ENCODE measurements at places on chromosomes 5 and 9. TPM values are rescaled to one million over a fixed set of nuclear protein-coding genes. Genes with fewer than 3 reads are reported as not detected.

DNA sequence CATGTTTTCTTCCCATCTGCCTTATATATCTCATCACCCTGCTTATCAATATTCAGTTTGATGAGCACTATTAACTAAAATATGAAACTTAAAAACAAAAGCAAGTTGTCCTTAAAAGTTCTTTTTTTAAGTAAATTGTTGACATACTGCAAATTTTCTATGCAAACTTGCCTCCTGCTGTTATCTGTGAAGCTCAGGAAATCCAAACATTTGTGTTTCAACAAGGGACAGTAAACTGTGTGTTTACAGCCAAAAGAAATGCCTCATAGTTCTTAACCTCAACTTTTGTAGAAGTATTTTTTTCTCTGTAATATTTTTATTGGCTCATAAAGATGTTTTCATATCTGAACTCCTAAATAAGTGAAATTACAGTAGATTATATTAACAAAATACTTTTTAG, 7.7 kb upstream of the TTC23L start:
- DNase-seq: no peak

The RGS7BP gene
- not detected for polyA plus RNA-seq

GRCh38 chr5:54476682-54477081, 21.2 kb downstream of the HSPB3 start:
- no peak for DNase-seq

The BTNL9 gene
- not detected for polyA plus RNA-seq

DNA sequence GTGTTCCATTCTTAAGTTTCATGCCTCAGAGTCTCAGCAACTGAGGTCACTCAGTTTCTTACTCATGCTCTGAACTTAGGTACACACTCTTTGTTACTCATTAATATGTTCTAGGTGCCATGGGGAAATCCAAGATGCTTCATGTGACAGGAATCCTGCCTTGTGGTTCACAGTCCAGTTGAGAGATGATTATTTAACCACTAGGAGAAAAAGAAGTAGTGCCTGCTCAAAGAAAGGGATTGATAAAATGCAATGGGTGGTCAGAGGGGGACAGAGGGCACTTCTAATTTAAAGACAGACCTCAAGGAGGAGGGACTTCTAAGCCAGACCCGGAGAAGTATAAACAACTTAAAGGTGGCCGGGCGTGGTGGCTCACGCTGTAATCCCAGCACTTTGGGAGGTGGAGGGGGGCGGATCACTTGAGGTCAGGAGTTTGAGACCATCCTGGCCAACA, 69.0 kb downstream of the UGCG start:
- no peak for DNase-seq

DNA sequence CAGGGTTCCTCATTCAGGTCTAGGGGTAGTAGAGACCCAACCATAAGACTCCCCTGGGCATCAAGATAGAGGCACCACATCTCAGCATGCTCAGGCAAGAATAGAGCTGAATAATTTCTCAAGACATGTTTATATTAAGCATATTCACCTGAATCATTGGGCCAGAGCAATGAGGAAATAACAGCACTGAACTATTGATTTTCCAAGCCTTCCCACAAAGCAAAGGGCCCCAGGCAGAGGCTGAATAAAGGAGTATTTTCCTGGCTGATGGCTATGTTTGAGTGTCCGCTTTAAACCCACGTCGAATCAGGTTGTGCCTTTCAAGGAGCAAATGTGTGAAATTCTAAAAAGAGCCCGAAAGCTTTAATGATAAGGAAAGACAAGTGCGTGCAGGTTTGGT, 129.2 kb downstream of the HSD17B3 start:
- DNase-seq: no peak

The PIP5KL1 gene
- polyA plus RNA-seq: 6.1 TPM

The NR2F1 gene
- 40.0 TPM for polyA plus RNA-seq

DNA sequence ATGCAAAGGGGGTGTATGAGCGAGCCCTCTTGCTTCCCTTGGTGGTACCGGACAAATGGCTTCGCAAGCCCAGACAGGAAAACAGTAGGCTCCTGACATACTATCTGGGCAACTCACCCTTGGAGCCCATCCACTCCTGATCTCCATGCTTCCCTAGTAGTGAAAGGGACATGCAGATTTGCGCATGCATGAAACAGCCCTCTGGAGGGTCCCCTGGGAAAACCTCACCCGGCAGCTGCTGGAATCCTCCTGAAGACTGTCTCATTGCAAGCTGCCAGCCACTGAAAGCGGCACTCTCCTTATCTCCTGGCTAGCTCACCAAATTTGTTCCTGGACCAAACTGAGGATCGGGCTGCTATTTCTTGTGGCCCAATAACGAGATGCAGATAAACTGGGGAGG, 10.2 kb downstream of the ZNF169 start:
- no peak for DNase-seq

The TRIP13 gene
- polyA plus RNA-seq: 24.1 TPM

- peak; percentile 86 for DNase-seq
Measured at GRCh38 chr9:127503947-127504886, 52.9 kb downstream of the LRSAM1 start.

DNA sequence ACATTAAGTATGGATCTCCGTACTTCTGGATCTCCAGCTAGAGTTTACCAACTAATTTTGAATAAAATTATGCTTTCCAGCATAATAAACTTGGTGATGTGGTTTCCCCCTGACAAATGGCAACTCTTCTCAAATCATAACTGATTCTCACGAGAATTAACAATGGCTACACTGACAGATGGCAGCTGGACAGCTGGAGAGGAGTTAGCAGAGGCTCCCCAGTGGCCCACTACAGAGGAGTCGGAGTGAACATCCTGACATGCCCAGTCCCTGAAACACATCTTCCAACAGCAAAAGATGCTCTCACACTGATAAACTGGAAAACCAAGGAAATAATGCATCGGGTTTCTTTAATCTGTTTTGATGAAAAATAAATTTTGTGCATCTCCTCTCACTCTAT, 239.6 kb downstream of the MAN2A1 start:
- DNase-seq: no peak

DNA sequence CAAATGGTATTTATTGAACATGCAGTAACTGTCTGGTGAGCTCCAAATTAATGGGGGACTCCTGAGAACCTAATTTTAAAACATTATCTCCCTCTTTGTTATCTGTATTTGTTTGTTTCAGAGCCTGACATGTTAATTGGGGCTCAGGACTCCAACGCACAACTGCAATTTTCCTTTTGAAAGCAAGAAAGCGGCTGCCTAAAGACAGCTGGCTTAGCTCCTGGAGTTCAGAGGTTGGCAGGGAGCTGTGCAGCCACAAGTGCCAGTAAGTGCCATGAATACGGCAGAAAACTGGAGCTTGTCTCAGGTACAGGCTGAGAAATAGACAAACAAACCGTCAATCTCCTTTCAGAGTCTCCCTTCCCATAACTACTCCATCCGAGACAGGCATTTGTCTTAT, 80.9 kb downstream of the PPP2R2B start:
- DNase-seq: no peak

The CD274 gene
- polyA plus RNA-seq: 25.8 TPM

- DNase-seq: peak; percentile 36
Measured at GRCh38 chr9:107251756-107252322, 31.2 kb upstream of the RAD23B start.

The IRX1 gene
- polyA plus RNA-seq: not detected

The RGS3 gene
- polyA plus RNA-seq: 50.6 TPM

The PCDHB3 gene
- 2.2 TPM for polyA plus RNA-seq

The OLFML2A gene
- 4.8 TPM for polyA plus RNA-seq

The NR5A1 gene
- polyA plus RNA-seq: not detected

DNA sequence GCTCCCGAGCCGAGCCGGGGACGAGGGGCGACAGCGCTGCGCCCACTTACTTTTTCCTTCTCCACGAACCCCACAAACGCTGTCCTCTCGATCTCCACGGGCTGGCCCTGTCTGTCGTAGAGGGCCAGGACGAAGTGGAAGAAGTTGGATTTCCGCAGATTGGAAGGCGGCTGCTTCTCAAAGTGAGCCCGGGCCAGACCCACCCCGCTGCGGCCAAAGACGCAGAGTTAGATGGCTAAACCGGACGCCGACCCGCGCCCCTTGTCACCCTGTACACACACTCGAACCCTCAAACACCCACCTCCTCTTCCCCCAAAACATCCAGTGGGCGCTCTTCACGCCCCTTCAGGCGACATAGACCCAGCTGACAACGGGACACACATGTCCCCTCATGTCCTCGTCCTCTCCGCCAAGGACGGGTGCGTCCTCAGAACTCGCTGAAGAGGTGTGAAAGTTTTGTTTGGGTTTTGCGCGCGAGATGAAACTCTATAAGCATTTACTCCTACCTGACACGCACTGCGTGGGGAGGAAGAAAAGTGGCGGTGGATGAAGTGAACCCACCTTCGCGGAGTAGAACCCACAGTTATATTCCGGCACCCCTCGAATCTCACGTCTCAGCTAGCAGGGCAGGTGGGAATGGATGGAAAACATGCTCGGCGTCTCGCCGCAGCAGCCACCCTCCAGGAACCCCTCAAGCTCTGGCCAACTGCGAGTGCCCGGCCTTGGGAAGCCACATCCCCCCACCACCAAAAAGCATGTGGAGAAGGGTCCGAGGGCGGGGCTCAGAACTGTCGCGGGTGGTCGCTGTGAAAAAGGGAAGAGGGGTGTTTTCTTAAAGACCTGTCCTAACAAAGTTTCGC, 2.6 kb downstream of the EBF1 start:
- no peak for DNase-seq

- no peak for DNase-seq
Measured at GRCh38 chr5:88248743-88249540, 19.7 kb downstream of the TMEM161B start.

The LVRN gene
- polyA plus RNA-seq: 0.02 TPM

DNA sequence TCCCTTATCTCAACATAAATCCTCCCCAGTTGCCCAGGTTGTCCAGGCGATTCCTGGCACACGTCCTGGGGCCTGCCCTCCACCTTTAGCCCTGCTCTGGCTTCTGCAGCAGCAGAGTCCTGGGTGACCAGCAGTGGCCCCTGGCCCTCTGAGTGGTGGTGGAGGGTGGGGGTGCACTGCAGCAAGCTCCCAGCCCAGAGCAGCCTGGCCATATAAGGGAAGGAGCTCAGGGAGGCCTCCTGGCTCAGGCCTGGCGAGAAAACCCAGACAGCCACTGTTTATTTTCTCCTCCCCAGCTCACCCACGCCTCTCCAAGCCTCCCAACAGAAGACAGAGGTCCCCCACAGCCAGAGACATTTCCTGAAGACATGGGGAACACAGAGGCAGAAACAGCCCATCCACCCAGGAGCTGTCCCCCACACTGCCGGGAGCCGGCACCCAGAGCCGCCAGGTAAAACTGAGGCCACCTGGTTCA, 44.7 kb upstream of the IL17B start:
- DNase-seq: peak; percentile 58

DNA sequence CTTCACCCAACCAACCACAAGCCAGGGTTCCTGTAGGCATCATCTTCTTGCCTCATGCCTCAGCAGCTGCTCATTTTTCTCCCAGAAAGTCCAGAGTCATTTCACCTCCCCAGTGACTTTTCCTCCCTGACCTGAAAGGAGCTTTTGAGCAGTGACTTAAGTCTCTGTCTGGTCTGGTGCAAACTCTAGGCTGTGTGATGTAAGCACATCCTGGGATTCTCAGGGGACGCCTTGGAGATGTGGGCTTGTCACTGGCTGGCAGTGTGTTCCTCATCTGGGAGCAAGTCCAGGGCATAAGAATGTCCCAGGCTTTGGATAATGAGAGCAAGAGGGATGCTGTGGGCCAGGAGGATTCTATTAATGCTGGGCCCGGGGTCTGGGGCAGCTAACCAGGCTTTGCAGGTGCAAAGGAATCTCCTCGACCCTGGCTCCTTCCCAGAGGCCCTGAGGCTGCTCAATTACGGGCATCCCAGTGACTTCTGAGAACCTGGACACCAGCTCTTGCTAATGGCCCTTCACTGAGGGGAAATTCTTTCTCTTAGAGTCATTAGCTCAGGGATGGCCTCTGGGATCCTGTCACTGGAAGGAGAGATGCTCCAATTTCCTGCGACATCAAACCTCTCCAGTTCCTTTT, 211.0 kb upstream of the PANK3 start:
- DNase-seq: no peak

DNA sequence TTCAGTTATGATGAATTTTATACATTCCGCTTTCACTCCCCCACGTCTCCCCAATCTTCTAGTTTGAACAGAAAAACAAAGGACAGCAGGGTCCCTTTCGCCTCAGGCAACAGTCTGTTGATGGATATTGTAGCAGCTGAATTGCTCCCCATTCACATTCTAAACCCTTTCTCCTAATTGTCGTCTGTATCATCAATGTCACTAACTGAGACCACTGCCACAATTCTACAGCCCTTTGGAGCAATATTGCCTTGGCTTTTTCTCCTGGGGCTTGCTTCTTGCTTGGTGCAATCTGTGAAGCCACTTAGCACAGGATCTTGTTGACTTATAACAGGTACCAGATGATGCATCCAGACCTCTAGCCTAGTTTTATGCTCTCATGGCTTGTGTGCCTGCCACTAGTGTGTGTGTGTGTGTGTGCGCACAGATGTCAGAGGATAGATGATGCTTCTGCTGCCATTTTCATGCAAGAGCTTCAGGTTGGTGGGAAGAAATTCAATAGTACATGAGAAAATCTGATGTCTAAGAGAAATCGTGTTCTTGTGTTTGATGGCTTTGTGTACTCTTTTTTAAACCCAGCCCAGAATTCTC, 195.2 kb upstream of the ISL1 start:
- peak; percentile 8 for DNase-seq

The PIK3R1 gene
- polyA plus RNA-seq: 2.0 TPM

DNA sequence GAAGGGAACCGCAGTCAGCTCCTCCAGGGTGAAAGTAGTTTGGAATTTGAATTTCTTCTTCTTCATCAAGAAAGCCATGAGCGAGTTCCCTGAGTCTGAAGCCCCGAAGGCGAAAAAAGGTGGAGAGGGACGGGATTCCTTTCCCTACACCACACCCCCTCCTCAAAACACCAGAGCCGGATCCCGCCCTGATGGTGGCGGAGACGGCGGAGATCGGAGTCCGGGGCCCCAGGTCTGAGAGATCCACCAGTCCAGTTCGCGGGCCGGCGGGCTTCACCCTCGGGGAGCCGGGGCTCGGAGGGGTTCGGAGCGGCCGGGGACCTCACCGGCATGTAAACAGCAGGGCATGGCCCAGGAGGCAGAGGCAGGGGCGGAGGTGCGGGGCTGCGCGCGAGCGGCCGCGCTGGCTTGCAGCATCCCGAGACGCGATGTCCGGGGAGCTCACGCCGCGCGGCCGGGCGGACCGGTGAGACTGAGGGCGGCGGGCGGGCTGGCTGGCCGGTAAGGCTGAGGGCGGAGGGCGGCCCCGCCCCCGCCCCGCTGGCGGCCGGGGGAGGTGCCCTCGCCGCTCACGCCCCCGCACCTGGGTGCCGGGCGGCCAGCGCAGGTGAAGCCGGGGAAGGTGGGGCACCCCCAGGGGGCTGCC, 606 bp downstream of the EEIG1 start:
- peak; percentile 75 for DNase-seq

The FOXD4 gene
- polyA plus RNA-seq: 0.34 TPM

The ANKRD31 gene
- 0.05 TPM for polyA plus RNA-seq

- no peak for DNase-seq
Measured at GRCh38 chr5:73743161-73743560, 117.2 kb downstream of the ARHGEF28 start.

DNA sequence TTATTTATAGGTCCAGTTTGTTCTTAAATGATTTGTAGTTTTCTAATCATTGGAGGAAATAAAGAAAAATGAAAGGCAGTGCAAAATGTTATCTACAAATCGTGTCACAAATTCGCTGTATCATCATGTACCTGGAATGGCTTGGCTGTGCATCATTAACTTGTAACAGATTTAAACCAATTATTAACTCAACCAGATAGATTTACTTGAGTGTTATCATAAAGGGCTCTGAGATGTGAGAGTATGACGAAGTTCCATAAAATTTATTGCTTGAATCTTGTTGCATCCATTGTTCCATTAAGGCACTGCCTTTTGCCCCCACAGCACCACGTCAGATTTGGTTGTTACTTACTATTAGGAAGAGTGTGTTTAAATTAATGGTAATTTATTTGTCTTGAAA, 23.5 kb downstream of the PCSK5 start:
- DNase-seq: no peak

- no peak for DNase-seq
Measured at GRCh38 chr9:121640491-121641223, 10.8 kb upstream of the DAB2IP start.

The CAPSL gene
- 0.23 TPM for polyA plus RNA-seq
